RKO (cell line): ENCODE measurements at places on chromosomes 5 and 9.

- no peak for DNase-seq
Measured at GRCh38 chr5:143205883-143206195, 197.6 kb downstream of the NR3C1 start.

DNA sequence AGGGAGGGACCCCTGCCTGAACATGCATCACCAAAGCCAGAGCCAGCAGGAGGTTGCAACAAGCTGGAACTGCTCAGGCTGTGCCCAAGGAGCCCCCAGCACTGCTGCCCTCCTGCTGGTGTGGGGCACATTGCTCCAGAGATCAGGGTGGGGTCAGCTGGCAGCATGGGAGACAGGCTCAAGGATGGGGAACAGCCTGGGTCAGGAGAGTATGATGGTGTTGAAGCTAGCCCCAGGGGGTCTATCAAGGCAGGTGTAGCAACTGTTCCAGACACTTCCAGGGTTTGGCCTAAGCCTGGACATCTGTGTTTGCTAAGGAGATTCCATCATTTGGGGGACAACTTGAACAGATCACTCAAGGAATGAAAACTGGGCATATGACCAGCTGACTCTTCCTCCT lies 133.1 kb downstream of the ATPSCKMT start:
- DNase-seq = no peak

GRCh38 chr9:83625178-83625577 lies 2.2 kb downstream of the IDNK start:
- peak; percentile 13 for DNase-seq

DNA sequence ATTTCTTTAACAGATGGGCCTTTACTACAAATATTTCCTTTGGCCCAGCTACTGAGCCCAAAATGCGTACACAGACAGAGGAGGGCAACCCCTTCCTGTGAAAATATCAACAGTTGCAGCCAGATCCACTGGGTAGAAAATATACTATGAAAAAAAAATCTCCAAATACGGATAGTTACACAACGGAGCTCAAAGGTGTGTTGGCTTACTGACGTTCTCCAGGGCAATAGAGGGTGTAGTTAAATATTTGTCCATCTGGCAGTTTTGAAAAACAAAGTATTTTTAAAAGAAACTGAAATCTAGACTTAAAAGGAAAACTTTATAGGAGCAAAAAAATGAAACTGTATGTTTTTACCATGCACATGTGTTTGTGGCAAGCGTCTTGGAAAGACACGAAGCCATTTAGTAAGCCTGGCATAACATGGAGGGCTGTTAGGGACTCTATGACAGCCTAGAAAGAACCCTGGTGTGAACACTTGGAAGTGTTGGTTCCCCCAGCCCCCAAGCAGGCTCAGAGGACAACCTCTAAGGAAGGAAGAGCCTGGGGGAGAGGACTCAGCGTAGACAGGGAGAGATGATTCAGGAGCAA lies 157.8 kb upstream of the TRPM3 start:
- DNase-seq = no peak

GRCh38 chr5:54717459-54717858 lies 199.9 kb downstream of the SNX18 start:
- DNase-seq = no peak

DNA sequence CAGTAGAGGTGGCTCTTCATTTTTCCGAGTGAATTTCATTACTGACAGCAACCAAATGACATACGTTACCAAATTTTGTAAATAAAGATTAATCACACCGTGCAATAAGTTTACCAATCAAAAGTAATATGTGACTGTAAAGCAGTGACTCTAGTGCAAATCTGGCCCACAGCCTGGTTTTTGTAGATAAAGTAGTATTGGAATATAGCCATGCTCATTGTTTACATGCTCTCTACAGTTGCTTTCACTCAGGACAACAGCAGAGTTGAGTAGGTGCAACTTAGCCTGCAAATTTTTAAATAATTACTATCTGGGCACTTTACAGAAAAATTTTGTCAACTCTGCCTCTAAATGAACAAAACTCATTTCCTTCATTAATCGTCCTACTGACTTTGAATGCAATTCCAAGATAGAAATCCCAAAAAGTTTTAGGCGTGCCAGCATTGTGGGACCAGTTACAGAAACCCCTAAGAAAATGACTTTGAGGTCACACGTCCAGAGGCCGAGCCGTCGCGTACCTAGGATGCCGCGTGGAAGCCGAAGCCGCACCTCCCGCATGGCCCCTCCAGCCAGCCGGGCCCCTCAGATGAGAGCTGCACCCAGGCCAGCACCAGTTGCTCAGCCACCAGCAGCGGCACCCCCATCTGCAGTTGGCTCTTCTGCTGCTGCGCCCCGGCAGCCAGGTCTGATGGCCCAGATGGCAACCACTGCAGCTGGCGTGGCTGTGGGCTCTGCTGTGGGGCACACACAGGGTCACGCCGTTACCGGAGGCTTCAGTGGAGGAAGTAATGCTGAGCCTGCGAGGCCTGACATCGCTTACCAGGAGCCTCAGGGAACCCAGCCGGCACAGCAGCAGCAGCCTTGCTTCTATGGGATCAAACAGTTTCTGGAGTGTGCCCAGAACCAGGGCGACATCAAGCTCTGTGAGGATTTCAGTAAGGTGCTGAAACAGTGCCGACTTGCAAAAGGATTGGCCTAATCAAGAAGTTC lies 180.7 kb upstream of the TLE4 start:
- DNase-seq = no peak

DNA sequence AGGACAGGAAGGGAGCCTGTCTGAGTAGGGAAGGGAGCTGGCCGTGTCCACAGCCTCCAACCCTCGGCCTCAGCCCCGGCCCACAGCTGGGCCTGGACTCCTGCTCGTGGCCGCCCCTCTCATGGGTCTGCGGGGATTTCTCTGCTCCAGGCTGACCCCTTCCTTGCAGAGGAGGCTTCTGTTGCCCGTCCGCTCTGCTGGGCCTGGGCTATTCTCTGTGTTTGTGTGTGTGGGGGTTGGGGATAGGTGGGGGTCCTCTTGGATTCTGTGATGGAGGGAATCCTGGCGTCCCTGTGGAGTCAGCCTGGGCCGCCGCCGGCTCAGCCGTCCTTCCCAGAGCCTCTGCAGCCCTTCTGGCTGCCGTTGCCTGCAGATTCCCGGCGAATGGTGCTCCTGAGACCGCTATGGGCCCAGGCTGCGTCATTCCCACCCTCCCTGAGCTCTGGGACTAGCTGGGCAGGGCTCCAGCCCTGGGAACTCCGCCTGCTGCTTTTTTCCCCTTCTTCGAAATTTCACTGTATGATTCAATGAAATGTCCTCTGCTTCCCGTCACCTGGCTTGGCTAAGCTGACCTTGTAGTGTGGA lies 64.2 kb downstream of the FGF18 start:
- no peak for DNase-seq

DNA sequence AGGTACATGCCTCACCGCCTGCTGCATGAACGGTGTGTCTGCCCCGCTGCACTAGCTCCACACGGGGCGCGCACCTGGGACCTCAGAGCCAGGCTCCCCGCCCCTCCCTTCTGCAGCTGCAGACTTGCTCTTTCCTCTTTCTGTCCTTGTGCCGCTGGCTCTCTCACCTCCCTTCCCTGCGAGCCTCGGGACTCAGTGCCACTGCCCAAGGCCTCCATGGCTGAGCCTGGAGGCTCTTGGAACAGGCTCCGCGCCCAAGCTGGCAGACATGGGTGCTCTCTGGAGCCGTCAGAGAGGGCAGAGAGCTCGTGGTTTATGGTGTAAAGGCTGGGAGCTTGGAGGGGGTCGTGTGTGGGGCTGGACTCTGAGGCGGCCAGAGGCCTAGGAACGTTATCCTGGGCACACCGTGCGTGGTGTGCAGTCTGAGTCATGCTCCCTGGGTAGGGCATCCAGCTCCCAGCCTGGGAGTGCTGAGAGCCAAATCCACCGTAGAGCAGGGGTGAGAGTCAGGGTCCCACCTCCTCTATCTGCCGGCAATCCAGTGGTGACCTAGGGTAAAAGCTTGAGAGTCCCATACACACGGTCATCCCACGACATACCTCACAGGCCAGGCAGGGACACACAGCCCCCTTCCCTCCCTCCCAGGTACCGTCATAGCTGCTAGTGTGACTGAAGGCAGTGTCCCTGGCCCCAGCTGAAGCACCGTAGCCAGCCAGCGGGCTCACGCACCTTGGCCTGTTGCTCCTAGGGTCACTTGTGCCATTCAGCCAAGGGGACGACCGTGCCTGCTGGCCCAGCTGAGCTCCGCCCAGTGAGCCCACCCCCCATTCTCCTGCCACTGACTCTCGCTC lies 22.4 kb downstream of the GOLGA2 start:
- no peak for DNase-seq

- DNase-seq = peak; percentile 69
Measured at GRCh38 chr5:127705120-127705892, 2.1 kb downstream of the CCDC192 start.

DNA sequence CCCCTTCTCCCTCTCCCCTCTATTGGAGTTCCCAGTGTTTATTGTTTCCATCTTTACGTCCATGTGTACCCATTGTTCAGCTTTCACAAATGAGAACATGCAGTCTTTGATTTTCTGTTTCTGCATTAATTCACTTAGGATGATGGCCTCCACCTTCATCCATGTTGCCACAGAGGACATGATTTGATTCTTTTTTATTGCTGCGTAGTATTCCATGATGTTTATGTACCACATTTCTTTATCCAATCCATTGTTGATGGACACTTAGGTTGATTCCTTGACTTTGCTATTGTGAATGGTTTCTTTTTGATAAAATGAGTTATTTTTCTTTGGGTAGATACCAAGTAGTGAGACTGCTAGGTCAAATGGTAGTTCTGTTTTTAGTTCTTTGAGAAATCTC lies 88.9 kb downstream of the NDUFS4 start:
- DNase-seq = no peak

- no peak for DNase-seq
Measured at GRCh38 chr5:72837524-72838096, 21.1 kb downstream of the TNPO1 start.

GRCh38 chr5:87282269-87282668 lies 14.6 kb downstream of the RASA1 start:
- no peak for DNase-seq

- peak; percentile 3 for DNase-seq
Measured at GRCh38 chr5:88952344-88952743, 69.4 kb upstream of the MEF2C start.

- peak; percentile 92 for DNase-seq
Measured at GRCh38 chr9:124868511-124869465, 6.9 kb downstream of the ARPC5L start.

GRCh38 chr5:1190837-1191239 lies 10.6 kb upstream of the SLC6A19 start:
- DNase-seq = no peak

- peak; percentile 74 for DNase-seq
Measured at GRCh38 chr5:126339215-126339805, 83.9 kb upstream of the GRAMD2B start.

DNA sequence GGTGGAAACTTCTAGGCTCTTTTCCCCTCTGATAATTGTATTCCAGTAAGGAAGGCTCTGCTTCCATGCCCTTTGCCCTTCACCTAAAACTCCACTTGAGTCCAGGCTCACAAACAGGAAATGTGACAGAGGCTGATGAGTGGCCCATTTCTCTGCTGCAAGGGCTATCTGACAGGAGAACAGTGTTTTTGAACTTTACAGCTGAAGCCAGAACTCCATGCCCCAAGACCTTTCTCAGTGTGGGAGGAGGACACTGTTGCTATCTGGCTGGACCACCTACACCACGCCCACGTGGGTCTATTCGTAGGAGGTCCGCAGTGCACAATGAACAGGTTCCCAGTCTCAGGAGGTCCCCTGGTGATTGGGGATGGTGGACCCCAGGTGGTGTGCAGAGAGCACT lies 13.6 kb downstream of the GGTA1 start:
- no peak for DNase-seq

DNA sequence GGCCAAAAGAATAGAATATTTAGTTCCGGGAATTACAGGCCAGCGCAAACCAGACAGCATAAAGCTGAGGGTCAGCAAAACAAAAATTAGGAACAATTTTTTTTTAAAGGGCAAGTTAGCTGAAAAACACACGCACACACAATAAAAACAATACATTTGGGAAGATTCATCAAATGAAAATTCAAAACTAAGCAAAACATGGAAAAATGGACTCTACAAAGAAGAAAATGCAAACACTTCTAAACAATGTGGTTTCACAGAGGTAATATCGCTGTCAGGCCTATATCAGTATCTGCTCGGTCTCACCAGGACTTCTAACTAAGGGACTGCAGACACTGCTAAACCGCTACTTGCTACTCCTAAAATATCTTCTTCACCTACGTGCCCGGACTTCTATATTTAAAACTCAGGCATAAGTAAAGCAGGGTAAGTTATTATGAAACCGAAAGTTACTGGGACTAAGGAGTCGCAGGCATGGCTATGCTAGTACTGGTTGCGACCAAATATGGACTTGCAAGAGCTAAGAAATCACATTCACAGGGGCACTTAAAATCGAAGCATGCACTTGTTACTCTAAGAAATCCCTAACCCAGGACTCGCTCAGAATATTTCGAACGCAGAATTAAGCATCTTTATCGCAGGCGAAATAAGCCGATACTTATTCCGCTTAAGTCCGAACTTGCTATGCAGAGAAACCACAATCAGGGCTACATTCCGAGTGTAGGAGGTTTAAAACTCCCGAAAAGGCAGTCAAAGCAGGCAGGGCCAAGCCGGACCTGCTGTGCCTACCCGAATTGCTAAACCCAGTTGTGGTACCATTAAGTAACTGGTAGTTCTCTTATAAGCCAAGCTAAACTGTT lies 2.3 kb downstream of the ANXA2R start:
- DNase-seq = no peak

GRCh38 chr5:121863753-121864285 lies 12.1 kb downstream of the FTMT start:
- DNase-seq = no peak

GRCh38 chr9:131889437-131890251 lies 149.8 kb upstream of the RAPGEF1 start:
- DNase-seq = no peak

- no peak for DNase-seq
Measured at GRCh38 chr5:6466975-6467567, 18.4 kb downstream of the UBE2QL1 start.

DNA sequence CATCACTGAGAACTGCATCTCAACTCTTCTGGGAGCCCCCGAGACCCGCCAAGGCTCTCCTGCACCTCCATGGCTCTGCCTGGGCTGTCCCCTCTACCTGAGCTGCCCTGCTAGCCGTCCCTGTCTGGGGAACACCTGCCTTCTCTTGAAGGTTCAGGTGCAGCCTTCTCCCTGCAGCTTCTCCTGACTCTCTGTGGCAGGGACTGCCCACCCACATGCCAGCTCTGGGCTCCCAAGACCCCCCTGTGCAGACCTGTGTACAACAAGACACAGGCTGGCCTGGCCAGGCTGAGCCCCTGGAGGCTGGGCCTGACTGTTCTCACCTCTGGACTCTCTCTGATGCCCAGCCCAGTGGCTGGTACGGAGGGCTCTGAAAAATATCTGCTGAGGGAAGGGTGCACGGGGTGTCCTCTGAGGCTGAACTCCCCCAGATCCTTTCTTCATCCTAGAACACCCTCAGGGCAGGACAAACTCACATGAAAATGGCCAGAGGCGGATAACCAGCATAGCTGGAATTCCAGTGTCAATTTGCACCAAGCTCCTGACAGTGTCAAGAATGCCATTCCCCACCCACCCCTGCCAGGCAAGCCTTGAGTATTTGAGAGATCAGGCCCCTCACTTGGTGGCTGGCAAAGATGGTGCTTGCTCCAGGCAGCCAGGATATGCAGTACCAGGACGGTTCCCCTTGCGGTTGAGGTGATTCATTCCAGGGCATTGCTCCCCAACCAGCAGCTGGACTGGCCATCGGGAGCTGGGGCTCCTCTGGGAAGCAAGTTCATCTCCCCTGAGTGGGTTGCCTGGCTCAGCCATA lies 40.9 kb upstream of the SLC25A51 start:
- no peak for DNase-seq
